ENCODE measurements at places on chromosomes 11 and 22.

GRCh38 chr11:70352601-70353000, 45.7 kb upstream of the CTTN start:
- no peak for DNase-seq

DNA sequence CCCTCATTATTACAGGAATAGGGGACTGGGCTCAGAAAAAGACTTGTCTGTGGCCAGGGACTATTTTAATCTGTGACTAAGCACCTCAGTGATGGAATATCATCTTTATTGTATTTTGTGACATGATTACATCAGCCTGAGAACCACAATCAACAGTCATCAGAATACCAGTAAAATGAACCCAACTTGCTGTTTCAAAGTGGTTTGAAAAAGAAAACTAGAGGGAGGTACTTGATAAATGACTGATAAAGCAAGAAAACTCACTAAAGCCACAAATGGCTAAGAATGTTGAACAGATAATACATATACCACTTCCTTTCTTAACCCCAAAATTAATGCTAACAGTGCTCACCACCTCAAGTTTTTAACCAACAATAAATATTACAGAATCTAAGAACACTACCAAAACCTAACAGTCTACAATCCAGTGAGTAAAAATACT, 155.7 kb downstream of the ATG16L2 start:
- DNase-seq, result no peak

GRCh38 chr11:21068886-21069285, 399.5 kb downstream of the NELL1 start:
- no peak for DNase-seq

DNA sequence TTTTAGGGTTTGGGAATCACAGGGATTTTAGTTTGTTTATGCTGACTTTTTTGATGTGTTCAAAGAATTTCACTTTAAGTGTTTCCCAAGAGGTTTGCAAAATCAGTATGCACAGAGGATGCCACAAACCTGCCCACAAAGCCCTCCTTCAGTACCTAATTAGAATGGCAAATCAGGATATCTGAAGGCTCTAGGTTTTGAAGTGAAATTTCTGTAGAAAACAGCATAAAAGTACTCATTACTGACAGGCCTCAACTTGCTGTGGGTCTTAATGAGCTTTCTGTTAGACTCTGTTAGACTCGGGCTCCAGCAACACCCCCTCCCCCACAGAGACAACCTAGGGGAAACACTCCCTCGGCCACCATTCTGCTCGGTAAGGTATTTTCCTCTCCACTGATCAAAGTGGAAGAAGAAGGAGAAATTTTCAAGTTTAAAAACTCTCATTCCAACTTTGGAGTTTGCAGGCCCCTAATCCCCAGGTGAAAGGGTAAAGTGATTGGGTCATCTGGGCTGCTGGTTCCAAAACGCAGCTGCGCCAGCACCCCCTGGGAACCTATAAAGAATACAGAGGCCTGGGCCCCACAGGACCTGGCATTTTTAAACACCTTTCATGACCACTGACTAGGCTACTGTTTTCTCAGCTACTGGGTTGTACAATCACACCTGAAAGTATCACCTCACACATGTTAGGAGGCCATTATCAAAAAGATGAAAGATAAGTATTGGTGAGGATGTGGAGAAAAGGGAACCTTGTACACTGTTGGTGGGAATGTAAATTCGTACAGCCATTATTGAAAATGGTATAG, 67.5 kb downstream of the PLEKHA7 start:
- peak; percentile 63 for DNase-seq

DNA sequence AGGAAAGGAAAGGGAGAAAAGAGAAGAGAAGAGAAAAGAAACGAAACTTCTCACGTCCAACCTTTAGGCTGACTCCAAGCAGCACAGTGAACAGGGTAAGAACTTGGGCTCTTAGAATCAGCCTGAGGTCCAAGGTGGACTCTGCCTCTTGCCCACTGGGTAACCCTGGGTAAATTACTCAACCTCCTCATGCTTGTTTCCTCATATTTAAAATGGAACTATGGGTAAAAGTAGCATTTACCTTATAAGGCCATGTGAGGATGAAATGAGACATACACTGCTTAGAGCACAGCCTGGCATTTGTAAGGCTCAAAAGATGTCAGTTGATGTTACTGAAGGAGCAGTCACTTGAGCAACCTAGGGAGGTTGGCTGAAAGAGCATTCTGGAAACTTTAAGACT, 107.9 kb downstream of the C11orf58 start:
- no peak for DNase-seq

GRCh38 chr11:724049-724777, 18.2 kb downstream of the EPS8L2 start:
- DNase-seq, result no peak

- no peak for DNase-seq
These were observed 23.6 kb upstream of the MN1 start for GRCh38 chr22:27825174-27825573.

DNA sequence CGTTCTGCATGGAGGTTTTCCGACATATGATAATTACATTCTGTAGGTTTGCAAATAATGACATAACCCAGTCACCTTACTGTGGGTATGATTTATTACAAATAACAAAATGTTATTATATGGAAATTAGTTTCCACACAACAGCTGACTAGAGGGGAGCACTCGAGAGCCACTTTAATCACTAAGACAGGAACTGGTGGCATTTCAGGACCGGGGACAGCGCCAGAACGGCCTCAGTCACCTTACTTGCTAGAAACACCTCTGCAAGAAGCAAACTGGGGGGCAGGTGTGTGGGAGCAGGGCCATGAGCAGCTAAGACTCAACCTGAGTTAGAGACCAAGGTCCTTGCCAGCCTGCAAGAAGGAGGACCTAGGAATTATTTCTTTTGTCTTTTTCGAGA, 199.9 kb downstream of the DSCAML1 start:
- peak; percentile 81 for DNase-seq

GRCh38 chr11:73034331-73034730, 107.8 kb downstream of the FCHSD2 start:
- no peak for DNase-seq

DNA sequence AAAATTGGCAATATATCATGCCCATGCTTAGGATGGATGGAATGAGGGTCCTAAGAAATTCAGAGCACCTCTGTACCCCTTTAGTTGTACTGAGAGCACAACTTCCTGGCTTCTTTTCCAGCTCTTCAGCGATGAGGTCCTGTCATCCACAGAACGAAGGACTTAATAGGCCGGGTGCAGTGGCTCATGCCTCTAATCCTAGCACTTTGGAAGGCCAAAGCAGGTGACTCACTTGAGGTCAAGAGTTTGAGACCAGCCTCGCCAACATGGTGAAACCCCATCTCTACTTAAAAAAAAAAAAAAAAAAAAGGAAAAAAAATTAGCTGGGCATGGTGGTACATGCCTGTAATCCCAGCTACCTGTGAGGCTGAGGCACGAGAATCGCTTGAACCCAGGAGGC, 125.3 kb upstream of the BMAL1 start:
- DNase-seq, result no peak

- DNase-seq, result no peak
These were observed 743 bp upstream of the CD3D start for GRCh38 chr11:118343248-118343647.

DNA sequence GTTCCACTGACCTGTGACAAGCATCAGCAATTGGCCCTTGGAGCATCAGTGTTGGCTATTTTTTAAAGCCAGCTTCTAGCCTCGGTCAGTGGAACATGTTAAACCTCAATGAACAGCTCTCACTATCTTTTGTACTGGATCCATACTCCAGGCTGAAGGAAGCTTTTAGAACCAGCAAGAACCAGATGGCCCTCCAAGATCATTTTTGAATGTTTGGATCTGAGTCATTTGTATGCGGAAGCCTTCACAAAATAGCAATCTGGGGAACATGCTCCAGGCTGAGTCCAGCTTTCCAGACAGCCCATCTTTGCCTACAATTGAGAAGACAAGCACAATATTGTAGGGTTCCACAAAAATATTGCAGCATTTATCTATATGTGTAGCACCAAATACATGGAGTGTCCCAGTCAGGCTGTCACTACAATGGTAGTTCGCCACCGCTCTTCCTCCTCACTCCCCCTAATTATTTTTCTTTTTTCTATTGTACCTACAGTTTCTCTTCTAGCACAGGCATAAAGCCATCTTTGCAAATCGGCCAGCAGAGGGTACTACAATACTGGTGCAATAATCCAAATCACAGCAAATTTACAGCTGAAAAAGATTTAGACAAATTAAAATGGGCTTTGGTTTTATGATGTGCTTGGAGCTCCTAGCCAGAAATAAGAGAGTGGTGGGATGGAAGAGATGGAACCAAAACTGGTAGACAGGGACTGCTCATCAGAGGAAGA, 177.4 kb upstream of the BLID start:
- DNase-seq, result no peak

DNA sequence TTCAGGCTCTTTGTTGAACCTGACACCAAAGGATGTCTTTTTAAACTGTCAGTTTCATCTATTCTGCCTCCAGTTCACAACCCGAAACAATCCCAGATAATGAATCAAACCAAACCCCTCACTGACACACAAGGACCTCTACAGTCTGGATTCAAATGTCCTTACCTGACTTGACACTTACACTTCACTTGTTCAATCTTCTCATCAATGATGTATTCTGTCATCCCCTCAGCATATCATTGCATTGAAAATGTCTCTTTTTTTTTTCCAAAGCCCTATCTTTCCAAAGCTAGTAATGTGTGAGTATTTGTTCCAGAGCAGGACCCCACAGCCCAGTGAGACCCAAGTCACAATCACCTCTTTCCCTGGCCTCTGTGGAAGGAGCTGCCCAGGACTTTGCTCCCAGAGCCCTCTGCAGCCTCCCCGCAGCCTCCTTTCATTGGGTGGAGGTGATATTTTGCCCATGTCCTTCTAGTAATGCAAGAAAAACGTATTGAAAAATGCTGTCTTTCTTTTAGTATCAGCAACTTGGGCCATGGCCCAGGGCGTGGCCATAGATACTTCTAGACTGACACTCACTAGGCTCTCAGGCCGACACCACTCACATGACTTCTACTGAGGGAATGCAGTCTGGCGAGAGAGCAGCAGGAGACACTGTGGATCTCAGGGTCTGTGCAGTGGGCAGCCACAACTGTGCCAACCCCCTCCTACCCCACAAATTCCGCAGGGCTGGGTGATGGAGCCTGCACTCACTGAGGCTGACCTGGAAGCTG, 18.2 kb downstream of the RFPL3 start:
- DNase-seq, result no peak

DNA sequence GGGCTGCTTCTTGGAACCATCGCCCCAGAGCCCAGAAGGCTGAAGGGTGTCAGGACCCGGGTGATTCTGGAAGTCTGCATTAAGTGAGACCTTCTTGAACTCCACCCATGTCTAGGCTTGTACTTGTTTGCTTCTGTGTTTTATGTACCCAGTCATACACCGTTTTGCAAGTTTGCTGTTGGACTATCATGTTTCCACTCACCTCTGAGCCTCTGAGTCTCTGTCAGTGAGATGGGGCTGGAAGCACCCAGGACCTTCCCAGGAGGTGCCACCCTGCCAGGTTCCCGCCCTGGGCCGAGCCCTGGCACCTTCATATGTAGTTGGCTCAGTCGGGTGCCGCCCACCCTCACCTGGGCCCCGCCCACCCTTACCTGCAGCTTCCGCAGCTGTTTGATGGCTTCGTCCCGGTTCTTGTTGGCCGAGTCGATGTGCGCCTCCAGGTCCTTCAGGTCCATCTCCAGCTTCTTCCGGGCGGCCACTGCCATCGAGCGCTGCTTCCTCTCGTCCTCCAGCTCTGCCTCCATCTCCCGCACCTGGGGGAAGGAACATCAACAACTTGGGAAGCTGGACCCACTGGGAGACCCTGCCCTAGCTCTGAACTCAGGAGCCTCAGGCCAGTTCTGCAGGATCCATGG, 35.1 kb downstream of the APOL1 start:
- DNase-seq, result no peak

DNA sequence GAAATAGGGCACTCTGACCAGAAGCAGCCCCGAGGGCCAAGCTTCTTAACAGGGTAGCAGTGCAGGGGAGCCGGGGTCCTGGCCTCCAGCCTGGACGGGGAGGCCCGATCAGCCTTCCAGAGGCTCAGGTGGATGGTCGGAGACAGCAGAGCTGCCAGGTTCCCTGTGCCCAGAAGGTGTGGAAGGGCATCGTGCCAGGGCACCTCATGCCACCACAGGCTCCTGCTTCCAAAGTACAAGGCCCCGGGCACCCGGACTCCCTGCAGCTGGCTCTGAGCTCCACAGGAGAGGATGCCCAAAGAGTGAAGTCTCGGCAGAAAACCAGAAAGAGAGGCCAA, 14.3 kb downstream of the EHD1 start:
- DNase-seq, result no peak

GRCh38 chr22:28012832-28013460, 93.9 kb upstream of the PITPNB start:
- DNase-seq, result peak; percentile 23

- DNase-seq, result no peak
These were observed 56.3 kb upstream of the ADSL start for GRCh38 chr22:40289991-40290459.

DNA sequence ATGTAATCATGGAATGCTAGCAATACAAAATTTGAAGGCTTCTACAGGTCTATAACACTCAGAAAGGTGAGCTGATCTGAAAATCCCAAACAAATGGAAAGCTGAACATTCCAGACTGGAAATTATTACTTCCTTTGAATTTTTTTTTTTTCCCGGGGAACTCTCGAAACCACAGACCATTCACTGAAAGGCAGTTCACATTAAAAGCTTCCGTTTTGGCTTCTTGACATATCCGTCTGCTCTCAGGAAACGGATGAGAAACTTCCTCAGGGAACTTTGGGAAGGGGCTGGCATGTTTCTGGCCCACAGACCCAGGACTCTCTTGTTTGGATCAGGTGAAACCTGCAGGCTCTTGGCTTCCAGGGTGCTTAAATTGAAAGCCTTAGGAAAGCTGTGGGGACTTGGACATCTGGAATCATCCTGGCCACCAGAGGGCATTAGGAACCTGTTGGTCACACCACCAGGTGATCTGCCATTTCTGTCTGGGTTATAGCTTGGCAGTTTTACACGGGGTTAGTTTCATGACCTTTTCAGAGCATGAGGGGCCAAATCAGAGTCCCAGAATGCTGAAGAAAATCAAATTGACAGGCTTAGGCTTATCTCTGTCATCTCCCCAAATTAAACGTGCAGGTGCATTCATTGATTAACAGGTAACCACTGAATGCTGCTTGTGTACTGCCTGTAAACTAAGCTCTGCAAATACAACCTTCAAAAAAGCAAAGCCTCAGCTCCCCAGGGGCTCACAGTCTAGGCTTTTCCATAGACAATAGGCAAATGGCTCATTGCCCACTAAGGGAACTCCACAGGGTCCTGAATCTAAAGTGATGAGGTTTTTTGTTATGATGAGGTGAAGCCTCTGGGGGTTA, 22.7 kb upstream of the GRAMD1B start:
- DNase-seq, result peak; percentile 84

DNA sequence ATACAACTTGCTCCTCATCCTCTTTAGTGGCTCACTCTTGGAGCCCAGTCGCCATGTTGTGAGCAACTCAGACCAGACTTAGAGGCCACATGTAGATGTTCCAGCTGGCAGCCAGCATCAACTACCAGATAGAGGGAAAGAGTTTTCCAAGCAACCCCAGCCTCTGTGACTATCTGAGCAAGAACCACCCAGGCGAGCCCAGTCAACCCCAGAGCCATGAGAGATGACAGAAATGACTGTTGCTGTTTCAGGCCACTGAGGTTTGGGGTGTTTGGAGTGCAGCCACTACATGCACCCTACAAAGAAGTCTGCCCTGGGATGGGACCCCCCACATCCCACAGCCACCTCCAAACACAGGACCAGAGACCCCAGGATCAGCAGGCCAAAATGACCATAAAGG, 24.8 kb upstream of the CLDN5 start:
- no peak for DNase-seq

GRCh38 chr11:75429902-75430713, 2.9 kb downstream of the KLHL35 start:
- peak; percentile 80 for DNase-seq
